ENCODE measurements at places on chromosomes 7 and 10.
A peak's percentile ranks its signal among the peaks of the same experiment; 100 is the strongest.

GRCh38 chr10:59577984-59578383, 131.7 kb downstream of the SLC16A9 start:
- no peak for DNase-seq

- DNase-seq: peak; percentile 61
These were observed at the start of gene PRKAG2 for GRCh38 chr7:151876899-151877777. PRKAG2 (minus strand) TSS chr7:151877115; CDS start chr7:151876620, 495 bp downstream.

DNA sequence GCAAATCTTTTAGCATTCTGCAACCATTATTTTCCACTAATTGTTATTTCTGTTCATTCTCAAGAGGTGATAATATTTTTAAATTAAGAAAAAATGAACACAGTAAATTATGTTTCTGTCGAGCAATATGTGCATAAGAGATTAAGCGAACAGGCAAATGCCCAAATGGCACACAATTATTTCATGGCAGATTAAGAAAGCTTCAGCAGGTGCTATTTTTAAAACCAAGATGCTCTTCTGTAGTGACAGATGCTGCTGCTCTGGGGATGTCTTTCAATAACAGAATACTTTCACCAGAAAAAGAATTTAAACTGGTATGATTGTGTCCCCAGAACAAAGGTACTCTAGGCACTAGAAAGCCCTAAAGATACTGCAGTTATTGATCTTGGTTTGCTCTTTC, 412.7 kb upstream of the SORCS1 start:
- no peak for DNase-seq

GRCh38 chr7:111357691-111358090, 204.6 kb downstream of the IMMP2L start:
- no peak for DNase-seq

GRCh38 chr10:6416892-6417512, 163.1 kb downstream of the PRKCQ start:
- DNase-seq: peak; percentile 65

GRCh38 chr10:36441557-36441956, 683.8 kb upstream of the ANKRD30A start:
- DNase-seq: no peak

GRCh38 chr10:126321440-126321839, 66.8 kb downstream of the ADAM12 start:
- no peak for DNase-seq

GRCh38 chr7:71846160-71846559, 566.0 kb downstream of the CALN1 start:
- DNase-seq: no peak

- DNase-seq: no peak
These were observed 83.1 kb downstream of the ADARB2 start for GRCh38 chr10:1654247-1654646.

DNA sequence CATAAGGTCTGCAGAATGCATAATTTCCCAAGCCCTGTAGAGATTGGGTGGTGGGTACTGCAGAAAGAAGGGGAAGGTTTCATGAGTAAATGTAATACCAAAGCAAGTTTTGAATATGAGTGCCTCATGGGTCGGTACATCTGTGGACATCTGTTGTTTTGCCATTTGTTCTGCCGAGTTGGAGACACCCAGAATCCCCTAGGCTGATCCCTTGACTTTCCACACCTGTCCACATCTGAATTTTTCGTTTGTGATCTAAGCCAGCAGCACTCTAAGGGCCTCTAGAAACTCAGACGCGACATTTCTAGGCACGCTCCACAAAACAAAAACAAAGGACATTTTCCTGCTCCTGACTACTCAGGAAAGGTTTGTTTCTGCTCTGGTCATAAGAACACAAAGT, 11.7 kb upstream of the SLF2 start:
- DNase-seq: no peak

DNA sequence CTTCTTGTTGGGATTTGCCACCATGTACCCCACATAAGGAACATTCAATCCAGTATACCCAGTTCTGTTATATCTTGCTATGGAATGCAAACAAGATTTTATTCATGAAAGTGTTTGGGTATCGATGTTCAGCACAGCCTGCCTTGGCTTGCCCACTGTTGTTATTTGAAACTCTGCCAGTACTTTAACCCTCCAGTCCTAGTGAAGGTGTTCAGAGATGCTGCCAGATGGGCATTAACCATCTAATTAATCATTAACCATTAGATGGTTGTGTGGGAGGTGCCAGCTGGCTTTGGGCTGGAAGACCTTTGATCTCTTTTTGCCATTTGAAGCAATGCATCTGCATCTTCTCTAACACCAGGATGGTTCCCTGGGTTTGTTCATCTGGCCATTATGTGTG, 363.0 kb downstream of the SH2D4B start:
- DNase-seq: no peak

DNA sequence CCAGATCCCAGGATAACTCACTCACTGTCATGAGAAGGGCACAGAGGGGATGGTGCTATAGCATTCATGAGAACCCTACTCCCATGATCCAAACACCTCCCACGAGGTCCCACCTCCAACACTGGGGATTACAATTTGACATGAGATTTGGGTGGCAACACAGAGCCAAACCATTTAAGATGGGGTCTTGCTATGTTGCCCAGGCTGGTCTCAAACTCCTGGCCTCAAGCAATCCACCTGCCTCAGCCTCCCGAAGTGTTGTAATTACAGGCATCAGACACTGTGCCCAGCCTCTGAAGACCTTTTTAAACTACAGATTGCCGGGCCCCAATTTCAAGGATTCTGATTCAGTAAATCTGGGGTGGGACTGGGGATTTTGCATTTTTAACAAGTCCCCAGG, 98.5 kb downstream of the BAMBI start:
- no peak for DNase-seq

GRCh38 chr10:51386248-51386885, 312.1 kb downstream of the PRKG1 start:
- no peak for DNase-seq

DNA sequence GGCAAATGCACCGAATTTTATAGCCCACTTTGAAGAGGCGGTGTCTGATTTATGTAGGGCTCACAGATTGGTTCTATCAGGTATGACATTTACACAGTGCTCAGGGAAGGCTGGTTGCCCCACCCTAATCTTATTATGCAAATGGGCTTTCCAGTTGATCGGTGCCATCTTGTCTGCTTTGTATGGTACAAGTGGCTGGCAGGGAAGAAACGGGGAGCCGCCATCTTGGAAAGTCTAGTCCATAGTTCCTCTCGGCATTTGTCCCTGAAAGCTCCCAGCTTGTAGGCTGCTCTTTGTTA, 36.6 kb downstream of the TMEM229A start:
- no peak for DNase-seq

DNA sequence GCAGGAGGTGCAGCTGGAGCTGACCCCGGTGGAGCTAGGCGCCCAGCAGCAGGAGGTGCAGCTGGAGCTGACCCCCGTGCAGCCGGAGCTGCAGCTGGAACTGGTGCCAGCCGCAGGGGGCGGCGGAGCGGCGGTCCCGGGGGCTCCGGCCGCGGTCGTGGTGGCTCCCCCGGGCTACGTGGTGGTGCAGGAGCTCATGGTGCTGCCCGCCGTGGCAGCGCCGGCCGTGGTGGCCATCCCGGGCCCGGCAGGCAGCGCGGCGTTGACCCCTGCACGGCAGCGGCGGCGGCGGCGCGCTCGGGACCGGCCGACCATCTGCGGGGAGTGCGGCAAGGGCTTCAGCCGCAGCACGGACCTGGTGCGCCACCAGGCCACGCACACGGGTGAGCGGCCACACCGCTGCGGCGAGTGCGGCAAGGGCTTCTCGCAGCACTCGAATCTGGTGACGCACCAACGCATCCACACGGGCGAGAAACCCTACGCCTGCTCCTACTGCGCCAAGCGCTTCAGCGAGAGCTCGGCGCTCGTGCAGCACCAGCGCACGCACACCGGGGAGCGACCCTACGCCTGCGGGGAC, 6.8 kb downstream of the ZNF853 start:
- DNase-seq: no peak

DNA sequence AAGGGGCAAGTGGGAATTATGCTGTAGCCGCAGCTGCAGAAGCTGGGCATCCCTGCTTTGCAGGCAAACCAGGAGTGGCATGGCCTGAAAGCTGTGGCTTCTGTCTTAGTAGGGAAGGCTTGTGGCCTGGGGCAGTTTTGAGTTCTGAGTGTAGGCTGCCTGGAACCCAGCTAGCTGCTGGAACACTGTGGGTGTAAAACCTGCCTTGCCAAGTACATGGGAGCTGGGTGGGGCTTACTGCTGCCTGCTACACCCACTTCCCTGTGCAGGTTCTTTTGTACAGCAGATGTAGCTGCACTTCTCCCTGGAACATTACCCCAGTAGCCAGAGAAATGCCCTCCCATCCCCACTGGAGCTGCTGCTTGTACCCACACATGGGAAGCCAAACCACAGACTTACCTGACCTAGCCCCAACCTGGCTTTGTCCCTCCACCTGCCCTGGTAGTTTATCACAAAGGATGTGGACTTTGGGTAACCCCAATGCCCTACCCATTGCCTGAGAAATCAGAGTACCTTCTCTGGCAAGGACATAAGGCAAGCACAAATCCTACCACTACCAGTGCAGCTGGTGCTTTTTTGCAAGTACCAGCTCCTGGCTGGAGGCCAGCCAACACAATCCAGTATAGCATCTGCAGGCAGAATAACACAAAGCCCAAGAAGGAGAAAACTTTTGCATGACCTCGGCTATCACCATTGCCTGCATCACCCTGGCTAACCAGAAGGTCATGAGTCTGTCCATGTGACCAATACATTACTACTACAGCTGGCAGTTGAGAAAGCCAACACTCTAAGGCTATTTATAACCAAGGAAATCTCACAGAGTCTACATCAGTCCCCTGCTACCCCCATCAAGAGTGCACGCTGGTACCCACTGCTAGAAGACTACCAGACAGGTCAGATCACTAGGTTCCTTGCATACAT, 26.5 kb upstream of the PPP1R3A start:
- no peak for DNase-seq

- DNase-seq: no peak
These were observed 9.2 kb downstream of the GLCCI1 start for GRCh38 chr7:7977774-7978173.

GRCh38 chr10:69265521-69265920, 12.8 kb upstream of the HK1 start:
- no peak for DNase-seq

GRCh38 chr7:30837581-30837980, 66.4 kb downstream of the MINDY4 start:
- DNase-seq: no peak

- no peak for DNase-seq
These were observed 187.7 kb upstream of the SH2B2 start for GRCh38 chr7:102098986-102099385.

GRCh38 chr10:78260141-78260540, 226.5 kb downstream of the RPS24 start:
- DNase-seq: no peak

Data from CD4-positive, alpha-beta T cell treated with Interleukin-4 for 4 hours (primary cell).